ENCODE measurements at places on chromosomes 6 and 20.

DNA sequence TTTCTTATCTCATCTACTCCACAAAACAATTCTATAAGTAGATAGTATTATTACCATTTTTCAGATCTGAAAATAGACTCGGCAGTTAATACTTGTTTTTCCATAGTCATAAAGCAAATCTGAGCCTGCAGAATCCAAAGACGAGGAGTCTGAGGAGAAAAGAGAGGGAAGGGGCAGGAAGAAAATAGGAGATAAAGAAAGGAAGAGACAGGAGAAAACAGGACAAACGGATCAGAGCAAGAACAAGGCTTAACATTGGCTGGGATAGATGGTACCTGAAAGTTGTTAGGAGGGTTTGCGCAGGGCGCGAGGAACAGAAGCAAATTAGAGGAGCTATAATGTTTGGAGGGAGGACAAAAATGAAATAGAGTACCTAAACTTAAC lies 639 bp upstream of the PPIL1 start:
- peaks cover 30% of the 10 kb centered on the region for H3K36me3 ChIP-seq
- peak overlapping the region; percentile 99 for H3K27ac ChIP-seq
- DNase-seq: no peak
- H3K4me3 ChIP-seq: peak overlapping the region; percentile 98
- peaks cover 41% of the 10 kb centered on the region for H3K4me1 ChIP-seq
- H3K27me3 ChIP-seq: peaks cover 7% of the 10 kb centered on the region

- DNase-seq: no peak
- no peaks in the 10 kb centered on the region for H3K4me1 ChIP-seq
- no peaks in the 10 kb centered on the region for H3K36me3 ChIP-seq
- no peak overlapping the region for H3K4me3 ChIP-seq
These were observed 102.9 kb upstream of the PRL start for GRCh38 chr6:22399693-22400092.

GRCh38 chr6:683742-684440 lies 9.0 kb downstream of the EXOC2 start:
- peak; percentile 46 for DNase-seq
- H3K27me3 ChIP-seq: no peaks in the 10 kb centered on the region
- H3K27ac ChIP-seq: peak overlapping the region; percentile 61
- H3K4me1 ChIP-seq: peaks cover 53% of the 10 kb centered on the region
- H3K4me3 ChIP-seq: peak overlapping the region; percentile 38

GRCh38 chr6:106908386-106908840 lies 66.1 kb downstream of the CD24 start:
- no peaks in the 10 kb centered on the region for H3K27me3 ChIP-seq

DNA sequence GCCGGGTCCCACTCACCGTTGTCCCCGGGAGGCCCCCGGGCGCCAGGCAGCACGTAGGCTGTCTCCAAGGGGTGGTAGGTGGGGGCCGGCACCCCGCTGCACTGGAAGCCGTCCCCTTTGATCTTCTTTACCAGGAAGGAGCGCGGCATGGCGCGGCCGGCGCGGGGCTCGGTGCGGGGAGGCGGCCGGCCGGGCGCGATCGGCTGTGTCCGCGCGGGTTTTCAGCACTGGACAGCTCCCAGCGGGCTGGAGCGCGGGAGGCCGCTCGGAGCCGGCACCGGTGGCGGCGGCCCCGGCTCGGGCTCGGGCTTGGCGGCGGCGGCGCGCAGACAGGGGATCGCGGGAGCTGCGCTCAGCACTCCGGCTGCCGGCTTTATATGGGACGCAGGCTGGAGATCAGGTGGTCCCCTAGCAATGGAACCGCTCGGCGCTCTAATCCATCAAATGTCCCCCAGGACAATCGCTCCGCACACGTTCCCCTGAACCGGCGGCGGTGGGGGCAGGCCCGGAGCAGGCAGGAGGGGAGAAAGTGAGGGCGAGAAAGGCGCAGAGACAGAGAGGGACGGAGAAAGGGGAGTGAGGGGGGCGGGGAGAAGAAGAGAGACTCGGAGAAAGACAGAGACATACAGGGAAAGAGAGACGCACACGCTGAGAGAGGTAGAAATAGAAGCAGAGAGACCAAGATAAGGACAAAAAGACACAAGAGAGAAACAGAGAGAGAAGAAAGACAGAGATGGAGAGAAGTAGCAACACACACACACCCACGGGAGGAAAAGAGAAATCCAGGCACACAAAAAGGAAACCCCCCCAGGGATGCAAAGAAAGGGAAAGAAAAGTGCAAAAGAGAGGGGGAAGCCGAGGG lies at the start of gene SCRT2:
Gene SCRT2, minus strand, starts transcription at position 350 of the 862 bp plus-strand sequence. Its CDS starts 201 bp downstream, at position 149.
- H3K4me3 ChIP-seq: no peak within 1 kb of the TSS
- DNase-seq: peak; percentile 82
- peaks cover 2% of the 10 kb centered on the region for H3K36me3 ChIP-seq
- H3K27ac ChIP-seq: no peak within 1 kb of the TSS

DNA sequence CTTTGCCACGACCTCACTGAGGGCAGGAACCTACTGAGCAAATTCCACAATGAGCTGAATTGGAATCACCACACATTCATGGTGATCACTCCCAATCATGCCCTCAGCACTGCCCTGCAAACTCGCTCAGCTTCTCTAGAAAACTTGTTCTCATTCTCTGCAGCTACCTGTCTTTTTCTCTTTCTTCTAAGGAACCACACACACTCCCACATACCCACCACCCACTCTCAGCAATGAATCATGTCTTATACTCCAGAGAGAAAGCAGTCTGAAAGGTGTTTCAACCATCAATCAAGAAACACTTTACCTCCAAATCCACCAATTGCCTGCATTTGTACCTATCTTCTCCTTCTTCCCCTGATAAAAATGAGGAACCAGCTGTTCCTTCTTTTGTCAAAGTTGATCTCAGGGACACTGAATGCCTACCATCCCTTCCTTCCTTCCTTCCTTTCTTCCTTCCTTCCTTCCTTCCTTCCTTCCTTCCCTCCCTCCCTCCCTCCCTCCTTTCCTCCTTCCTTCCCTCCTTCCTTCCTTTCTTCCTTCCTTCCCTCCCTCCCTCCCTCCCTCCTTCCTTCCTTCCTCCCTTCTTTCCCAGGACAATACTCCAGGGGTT lies 84.6 kb upstream of the SGK1 start:
- peak; percentile 29 for DNase-seq
- peaks cover 15% of the 10 kb centered on the region for H3K4me1 ChIP-seq
- no peak overlapping the region for H3K27ac ChIP-seq

DNA sequence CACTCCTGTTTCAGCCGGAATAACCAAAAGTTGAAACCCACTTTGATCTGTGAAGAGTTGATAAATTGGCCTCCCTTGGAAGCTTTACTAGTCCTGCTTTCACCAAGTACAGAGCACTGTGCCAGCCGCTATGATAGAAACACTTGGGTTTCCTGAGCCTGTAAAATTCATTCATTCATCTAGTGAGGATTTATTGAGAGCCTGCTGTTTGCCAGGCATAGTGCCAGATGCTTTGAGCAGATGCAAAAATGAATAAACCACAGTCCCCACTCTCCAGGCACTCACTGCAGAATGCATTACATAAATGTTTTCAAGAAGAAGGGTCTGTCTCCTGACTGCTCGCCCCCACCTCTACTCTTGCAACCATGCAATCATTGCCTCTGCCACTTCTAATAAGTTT lies 25.3 kb upstream of the TMEM217 start:
- no peaks in the 10 kb centered on the region for H3K27me3 ChIP-seq
- no peak overlapping the region for H3K27ac ChIP-seq
- peaks cover 18% of the 10 kb centered on the region for H3K4me1 ChIP-seq
- H3K4me3 ChIP-seq: no peak overlapping the region

GRCh38 chr6:79787626-79788025 lies 156.5 kb downstream of the SH3BGRL2 start:
- no peak overlapping the region for H3K27ac ChIP-seq
- no peak overlapping the region for H3K4me3 ChIP-seq
- H3K36me3 ChIP-seq: no peaks in the 10 kb centered on the region
- DNase-seq: no peak
- no peaks in the 10 kb centered on the region for H3K4me1 ChIP-seq
- no peaks in the 10 kb centered on the region for H3K27me3 ChIP-seq

DNA sequence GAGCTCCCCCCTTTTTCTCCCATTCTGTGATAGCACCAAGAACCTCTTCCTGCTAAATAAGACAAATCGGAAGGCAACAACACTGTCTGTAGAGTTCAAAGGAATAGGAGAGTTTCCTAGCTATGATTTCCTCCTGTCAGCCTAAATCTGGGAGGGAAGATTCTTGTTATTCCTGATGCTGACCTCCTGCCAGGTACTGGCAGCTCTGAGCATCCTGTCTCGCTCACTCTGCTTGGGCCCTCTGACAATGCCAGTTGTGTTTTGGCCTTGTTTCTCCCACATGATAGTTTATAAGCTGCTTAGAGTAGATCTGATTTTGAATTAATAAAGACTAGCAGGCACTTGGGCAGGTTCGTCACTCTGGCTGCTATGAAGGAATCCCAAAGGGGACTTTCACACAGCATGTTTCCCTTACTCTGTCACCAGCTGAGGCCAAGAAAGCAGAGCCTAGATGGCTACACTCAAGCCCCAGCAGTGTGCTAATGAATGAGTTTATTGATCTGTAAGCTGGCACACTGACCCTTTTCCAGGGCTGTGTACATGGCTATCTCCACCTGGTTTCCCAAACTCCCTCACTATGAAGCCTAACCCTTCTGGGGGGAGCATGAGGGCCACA lies 52.3 kb downstream of the UQCC1 start:
- no peaks in the 10 kb centered on the region for H3K27me3 ChIP-seq
- H3K4me3 ChIP-seq: no peak overlapping the region
- H3K4me1 ChIP-seq: no peaks in the 10 kb centered on the region
- peaks cover 15% of the 10 kb centered on the region for H3K36me3 ChIP-seq
- no peak overlapping the region for H3K27ac ChIP-seq

All from activated CD4-positive, alpha-beta T cell treated with anti-CD3 and anti-CD28 coated beads for 36 hours (primary cell).